ENCODE measurements at places on chromosomes 6 and 20.

DNA sequence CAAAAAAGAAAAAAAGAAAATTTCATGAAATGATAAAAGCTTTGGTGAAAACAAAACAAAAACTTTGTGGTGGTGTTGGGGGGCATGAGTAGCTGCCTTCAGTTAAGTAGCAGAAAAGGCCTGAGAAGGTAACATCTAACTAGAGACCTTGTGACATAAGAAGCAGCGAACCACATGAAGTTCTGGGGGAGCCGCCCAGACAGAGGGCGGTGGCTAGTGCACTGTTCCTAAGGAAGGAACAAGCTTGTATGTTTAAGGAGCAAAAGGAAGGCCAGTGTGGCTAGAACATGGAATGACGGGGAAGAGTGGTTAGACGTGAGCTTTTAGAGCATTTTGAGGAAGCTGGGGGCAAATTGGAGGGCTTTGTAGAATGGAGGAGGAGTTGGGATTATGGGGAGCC, 7.5 kb upstream of the RSPH3 start:
- no peak for DNase-seq

DNA sequence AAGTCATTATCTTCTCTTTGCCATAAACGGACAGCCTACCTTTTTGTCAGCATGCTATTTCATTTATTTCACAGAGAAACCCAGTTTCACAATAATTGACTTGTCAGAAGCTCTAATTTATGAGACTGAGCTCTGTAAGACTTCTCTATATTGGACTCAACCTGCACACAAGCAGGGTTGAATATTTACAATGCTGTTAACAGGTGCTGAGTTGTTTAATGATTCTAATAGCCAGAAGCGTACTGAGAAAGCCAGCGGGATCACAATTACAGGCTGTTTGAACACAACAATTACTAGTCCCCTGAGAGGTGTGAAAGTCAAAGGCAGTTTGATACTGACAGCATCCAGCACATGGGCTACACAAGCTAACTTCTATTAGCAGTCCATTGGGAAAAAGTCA, 128.2 kb upstream of the SIM1 start:
- DNase-seq: no peak

- DNase-seq: peak; percentile 33
Observed at GRCh38 chr6:20699402-20699801, 165.1 kb downstream of the CDKAL1 start.

GRCh38 chr6:142420802-142421201, 119.0 kb downstream of the ADGRG6 start:
- DNase-seq: no peak

DNA sequence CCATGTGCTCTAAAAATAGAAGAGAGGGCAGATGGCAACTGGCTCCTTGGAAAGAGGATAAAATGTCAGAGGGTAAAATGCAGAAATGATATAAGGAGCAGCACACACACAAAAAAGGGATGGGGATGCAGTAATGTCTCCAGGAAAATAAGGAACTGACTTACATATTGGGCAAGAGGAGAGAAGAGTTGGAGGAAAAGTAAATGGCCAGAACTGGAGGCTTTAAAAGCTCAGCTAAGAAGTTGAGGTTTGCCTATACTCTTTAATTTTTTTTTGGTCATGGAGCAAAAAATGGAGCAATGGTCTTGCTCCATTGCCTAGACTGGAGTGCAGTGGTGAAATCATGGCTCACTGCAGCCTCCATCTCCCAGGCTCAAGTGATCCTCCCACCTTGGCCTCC, 93.7 kb downstream of the SULF2 start:
- DNase-seq: no peak

GRCh38 chr20:62702895-62703852, 5.5 kb upstream of the NTSR1 start:
- DNase-seq: no peak

GRCh38 chr6:96162711-96163120, 146.9 kb downstream of the FUT9 start:
- DNase-seq: no peak

DNA sequence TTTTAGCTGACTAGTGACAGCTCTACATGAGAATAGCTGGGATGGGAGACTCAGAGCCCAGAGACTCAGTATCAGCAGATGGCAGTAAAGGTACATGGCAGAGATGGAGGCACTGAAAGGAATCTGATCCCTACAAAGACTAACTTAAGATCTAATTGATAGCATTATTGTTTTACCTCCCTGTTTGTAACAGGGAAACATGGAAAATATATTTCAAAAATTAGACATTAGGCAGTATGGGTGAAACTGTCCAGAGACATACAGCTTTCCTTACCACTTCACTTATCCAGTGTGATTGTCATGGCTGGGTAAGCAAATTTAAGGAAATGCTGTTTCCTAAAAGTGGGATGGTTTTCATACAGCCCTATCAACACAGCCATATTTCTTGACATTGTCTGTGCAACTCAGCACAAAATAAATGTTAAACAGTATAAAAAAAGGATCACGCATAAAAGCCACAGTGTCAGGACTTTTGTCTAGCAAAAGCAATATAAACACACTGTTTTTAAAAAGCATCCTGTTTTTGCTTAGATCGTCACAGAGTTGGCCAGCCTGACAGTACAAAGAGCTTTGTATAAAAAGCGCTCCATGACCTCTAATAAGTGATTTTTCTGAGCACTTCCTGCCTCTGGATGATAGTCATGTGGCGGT, 376.9 kb downstream of the PHF3 start:
- no peak for DNase-seq

- DNase-seq: no peak
Observed at GRCh38 chr6:150496629-150497028, 103.1 kb upstream of the PLEKHG1 start.

GRCh38 chr6:143539734-143540133, 28.2 kb upstream of the FUCA2 start:
- no peak for DNase-seq

GRCh38 chr6:100171533-100172321, 177.7 kb upstream of the MCHR2 start:
- no peak for DNase-seq

DNA sequence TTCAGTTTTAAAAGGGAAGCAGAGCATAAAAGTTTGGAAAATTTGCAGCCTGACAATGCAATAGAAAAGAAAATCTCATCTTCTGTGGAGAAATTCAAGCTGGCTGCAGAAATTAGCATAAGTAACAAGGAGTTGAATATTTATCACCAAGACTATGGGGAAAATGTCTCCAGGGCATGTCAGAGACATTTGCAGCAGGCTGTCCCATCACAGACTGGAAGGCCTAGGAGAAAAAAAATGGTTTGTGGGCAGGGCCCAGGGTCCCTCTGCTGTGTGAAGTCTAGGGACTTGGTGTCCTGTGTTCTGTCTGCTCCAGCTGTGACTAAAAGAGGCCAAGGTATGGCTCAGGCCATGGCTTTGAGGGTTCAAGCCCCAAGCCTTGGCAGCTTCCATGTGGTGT, 8.1 kb upstream of the LAMA2 start:
- no peak for DNase-seq

DNA sequence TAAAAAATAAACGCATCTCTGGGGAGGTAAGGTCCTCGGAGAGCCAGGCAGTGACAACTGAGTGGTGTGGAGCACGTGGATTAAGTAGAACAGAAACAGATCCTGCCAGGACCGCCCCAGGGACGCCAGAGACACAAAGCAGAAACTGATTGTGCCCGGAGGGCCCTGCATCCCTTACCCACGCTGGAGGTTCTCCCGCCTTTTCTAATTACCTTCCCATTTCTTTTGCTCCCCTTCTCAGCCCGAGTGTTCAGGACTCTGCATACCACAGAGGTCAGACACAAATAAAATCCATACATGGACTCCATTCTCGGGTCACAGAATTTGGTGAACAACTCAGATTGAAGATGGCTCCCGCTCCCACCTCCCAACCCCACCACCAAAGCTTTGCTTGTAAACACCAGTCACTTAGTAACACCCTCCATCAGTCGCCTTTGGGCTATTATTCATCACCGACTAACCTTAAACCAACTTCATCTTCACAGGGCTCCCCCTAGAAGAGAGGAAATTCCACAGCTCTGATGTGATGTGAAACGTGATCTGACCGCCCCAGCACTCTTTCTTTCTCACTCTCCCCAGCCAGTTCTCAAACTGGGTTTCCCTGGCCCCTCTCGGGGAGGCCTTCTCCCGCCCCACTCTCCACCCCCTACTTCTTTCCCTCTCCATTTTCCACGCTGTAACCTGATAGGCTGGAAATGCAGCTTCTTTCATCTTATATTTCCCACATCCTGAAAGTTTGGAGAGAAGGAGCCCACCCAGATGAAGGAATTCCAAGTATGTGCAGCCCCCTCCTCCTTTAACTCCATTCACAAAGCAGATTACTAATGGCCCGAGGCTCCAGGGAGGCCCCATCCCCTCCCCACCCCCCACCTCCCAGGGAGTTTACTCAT, 32.5 kb upstream of the PIM1 start:
- no peak for DNase-seq

- DNase-seq: no peak
Observed at GRCh38 chr6:30689022-30689865, 1.5 kb downstream of the NRM start.

GRCh38 chr6:159801935-159802334, 1.9 kb downstream of the PNLDC1 start:
- DNase-seq: no peak

DNA sequence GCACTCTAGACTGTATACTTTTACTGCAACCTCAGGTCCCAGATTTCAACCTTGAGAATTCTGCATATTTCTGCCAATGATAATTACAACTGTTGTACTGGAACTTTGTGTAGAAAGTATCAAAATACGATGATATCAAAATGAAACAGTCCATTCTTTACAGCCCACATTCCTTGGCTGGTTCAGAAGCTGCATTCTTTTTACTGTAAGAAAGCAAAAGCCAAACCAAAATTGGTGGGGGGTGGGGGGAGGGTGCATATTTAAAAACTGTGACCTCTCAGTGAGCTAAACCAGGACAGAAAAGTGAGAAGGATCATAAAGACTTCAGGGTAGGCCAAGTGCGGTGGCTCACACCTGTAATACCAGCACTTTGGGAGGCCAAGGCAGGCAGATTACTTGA, 41.8 kb upstream of the UBR2 start:
- DNase-seq: no peak

DNA sequence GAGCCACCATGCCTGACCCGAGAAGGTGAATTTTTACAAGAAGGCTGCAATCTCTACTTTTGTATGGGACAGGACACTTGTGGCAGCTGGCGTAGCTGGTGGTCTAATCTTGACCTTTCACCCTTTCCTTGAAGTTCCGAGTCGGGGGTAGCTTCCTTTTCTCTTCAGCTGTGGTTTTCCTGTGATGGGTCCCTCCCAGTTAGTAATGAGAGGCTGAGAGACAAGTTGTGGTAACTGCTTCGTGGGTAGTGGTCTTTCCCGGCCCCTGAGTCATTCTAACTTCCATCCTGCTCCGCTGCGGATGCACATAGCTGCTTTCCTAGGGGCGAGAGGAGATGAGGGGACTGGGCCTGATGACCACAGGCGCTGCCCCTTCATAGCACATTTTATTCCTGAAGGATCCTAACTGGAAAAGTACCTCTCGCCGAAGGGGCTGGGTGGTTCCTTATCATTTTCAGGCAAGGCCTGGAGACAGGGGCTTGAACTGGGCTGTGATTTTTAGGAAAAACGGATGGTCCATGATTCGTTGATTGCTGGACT, 3.1 kb downstream of the SYNJ2 start:
- no peak for DNase-seq

GRCh38 chr6:82251942-82252341, 4.4 kb upstream of the IBTK start:
- DNase-seq: no peak

DNA sequence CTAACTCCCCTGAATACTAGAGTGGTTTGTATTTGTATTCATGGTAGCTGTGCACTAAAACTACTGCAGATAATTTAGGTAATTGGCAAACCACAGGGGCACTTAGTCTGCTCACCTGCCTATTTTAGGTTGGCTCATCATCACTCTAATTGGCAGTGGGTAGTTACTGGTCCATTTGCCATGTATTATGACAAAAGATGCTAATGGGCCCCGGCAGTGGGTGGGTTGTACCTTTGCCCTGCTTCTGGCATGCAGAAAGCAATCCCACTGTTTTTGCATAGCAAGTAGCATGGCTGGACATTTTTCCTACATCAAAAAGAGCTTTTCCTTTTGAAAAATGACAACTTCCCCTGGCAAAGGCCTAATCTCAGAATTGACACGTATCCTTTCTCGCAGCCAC, 741.4 kb upstream of the MAP3K7 start:
- DNase-seq: no peak

GRCh38 chr20:58523971-58524315, 8.7 kb upstream of the APCDD1L start:
- no peak for DNase-seq

GRCh38 chr6:3623451-3624249, 127.9 kb downstream of the PXDC1 start:
- DNase-seq: no peak

GRCh38 chr20:22796469-22797077, 212.2 kb upstream of the FOXA2 start:
- DNase-seq: no peak

DNA sequence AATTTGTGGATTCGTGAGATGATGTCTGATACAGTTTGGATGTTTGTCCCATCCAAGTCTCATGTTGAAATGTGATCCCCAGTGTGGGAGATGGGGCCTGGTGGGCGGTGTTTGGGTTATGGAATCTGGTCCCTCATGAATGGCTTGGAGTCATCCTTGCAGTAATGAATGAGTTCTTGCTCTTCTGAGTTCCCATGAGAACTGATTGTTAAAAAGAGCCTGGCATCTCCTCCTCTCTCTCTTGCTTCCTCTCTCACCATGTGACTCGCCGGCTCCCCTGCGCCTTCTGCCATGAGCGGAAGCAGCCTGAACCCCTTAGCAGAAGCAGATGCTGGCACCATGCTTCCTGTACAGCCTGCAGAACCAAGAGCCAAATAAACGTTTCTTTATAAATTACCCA, 30.5 kb upstream of the RPP40 start:
- DNase-seq: no peak

- DNase-seq: no peak
Observed at GRCh38 chr6:19848465-19849029, 11.4 kb downstream of the ID4 start.

- DNase-seq: no peak
Observed at GRCh38 chr6:150228072-150228733, 85.4 kb downstream of the PPP1R14C start.

DNA sequence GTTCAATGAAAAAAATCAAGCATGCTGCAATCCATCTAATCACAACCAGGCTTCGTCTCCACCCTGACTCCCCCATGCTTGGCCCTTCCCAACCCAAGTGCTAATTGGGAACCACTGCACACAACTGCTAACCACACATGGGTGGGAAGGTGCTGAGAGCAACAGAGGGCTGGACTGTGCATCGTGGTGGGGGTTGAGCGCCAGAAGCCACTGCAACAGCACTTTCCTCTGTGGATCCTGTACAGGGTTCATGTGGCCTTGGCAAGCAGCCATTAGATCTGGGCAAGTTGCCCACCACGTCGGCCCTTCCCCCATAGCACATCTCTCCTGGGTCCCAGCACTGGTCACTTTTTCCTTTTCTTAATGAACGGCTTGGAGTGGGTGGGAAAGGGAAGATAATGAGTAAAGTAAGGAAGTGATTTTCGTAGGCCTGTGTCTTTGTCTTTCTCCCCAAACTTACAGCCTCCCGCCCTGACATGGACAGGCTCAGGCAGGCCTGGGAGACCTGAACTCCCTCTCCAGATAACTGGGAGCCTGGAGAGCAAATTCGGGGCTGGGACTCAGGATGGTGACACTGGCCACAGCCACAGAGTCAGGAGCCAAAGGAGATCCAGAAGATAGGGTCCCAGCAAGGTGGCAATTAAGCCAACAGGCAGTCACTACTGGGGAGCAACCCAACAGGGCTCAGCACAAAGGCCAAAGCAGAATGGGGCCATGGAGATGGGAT, 34.4 kb upstream of the MRPS10 start:
- peak; percentile 78 for DNase-seq
